ENCODE measurements at places on chromosomes 7 and 10.

DNA sequence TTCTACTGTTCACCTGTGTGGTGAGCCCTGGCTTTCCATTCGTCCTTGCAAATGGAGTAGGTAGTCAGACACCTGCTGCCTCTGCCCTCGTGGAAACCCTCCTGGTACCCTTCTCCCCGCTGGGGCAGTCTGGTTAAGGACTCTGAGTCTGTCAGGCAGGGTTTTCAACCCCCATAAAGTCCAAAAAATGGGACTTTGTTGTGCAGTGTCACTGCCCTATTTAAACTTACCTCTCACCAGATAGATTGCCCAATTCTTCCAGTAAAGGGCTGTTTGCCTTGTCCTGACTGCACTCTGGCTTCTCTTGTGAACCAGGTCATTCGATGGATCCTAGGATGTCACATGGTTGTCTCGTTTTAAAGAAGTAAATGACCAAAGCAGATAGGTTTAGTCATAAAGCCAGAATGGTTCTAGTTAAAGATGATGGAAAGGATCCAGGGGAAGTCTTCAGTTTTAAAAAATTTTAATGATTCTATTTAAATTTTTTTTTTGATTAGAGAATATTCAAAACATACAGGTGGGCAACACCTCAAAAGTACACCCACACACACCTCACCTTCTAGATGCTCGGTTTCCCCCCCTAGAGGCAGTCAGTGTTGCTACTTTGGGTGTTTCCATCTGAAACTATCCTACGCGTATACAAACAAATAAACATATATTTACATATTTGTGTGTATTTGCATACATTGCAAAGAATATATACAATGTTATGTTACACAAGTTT, 22.0 kb downstream of the TMEM176B start:
- no peak for DNase-seq

DNA sequence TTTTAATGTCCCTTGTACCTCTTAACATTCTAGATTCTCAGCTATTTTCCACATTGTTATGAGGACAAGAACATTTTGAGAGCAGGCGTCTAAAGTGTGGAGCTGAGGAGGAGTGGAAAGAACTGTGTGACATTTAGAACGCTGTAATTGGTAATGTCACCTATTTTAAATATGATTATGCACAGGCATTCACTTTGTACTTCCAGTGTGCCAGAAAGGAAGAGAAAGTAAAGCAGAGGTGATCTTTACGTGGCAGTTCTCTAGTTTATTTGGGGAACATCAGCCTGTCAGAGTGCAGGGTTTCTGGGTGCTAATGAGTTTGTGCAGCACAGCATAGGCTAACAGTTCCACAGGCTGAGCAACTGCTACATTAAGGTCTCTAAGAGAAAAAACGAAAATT, 498.4 kb upstream of the POM121L12 start:
- no peak for DNase-seq

- no peak for DNase-seq
Observed at GRCh38 chr7:92534572-92534971, 6.0 kb downstream of the RBM48 start.

DNA sequence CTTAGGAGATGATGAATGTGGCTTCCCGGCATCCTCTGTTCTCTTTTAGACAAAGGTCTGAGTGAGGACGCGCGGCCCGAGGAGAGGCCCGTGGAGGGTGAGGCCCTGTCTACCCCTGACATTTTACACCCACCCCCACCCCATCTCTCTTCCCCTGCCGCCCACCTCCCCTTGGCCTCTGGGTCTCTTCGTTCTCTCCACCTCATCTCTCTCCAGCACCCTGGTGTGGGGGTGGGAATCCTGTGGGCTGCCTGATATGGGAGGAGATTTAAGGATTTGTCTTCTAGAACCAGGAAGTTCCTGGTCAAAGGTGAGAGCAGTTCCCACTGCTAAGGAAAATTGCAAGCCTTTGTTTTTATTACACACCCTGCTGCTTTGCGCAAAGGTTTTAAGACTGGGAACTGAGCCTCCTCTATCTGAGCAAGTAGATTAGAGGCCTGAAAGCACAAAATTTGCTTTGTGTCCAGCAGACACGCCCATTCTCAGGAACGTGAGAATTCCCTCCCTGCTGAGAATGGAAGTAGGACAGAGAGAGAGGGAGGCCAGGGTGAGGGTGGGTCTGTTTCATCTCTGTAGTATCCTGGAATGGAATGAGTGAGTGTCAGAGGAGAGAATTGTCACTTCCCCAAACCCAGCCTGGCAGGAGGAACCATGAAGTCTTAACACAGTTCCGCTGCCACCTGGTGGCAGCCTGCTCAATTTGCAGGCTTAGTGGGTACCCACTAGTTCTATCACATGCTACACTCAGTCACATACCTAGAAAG, 91.2 kb downstream of the GTF2IRD1 start:
- DNase-seq = no peak

DNA sequence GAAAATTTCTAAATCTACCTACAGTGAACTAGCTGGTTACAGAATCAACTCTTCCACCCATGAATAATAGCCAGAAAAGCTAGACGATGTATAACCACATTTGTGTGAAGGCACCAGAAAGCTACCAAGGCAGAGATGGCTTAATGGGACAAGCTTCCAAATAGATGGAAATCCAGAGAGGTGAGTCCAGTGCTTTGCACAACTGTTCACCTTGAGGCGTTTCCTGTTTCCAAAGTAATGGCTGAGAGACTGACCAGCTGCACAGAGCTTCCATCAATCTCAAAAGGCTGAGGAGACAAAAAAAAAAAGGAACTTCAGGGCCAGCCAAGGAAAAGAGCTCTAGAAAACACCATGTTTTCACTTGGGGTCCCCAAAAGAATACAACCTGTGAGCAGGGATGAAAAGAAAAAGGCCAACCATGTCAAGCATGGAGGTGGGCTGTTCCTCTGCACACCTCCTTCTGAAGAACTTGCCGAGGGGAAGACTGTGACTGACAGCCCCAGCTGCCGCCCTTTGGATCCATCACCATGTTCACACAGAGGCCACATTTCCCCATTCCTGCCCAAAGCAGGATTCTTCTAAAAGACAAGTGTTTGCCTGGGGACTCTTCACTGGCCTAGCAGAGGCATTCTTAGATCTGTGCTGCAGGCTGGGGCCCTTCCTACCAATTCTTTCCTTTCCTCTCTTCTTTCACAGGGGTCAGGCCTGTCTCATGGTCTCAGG, 72.9 kb downstream of the ARHGAP21 start:
- no peak for DNase-seq

DNA sequence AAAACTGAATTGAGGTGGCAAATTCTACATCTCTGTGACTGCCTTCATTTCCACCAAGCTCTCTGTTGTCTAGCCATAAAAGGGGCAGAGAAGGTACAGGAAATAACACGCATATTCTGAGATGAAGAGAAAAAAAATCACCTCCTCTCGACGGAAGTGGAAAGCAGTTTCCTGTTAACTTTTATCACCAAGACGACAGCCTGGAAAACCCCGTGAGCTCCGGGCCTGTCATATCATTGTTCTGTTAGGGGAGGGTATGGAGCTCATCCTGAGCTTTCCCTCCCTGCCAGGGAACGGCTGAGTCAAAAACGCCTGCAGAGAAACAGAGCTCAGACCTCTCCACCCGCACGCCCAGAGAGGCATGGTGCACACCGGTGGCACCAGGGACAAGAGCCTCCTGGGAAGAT, 200.3 kb downstream of the PRPF18 start:
- DNase-seq = no peak

- no peak for DNase-seq
Observed at GRCh38 chr7:152594801-152595200, 81.1 kb downstream of the XRCC2 start.

All from NCI-H2227 treated with DMSO at 0.1 percent for 48 hours (cell line).